ENCODE measurements at places on chromosomes 2 and 18.

- peaks cover 2% of the 10 kb centered on the region for H3K27me3 ChIP-seq
- H3K4me3 ChIP-seq, result no peak overlapping the region
- no peak overlapping the region for H3K27ac ChIP-seq
- no peaks in the 10 kb centered on the region for H3K36me3 ChIP-seq
These were observed 285.8 kb downstream of the C1D start for GRCh38 chr2:67777010-67777409.

DNA sequence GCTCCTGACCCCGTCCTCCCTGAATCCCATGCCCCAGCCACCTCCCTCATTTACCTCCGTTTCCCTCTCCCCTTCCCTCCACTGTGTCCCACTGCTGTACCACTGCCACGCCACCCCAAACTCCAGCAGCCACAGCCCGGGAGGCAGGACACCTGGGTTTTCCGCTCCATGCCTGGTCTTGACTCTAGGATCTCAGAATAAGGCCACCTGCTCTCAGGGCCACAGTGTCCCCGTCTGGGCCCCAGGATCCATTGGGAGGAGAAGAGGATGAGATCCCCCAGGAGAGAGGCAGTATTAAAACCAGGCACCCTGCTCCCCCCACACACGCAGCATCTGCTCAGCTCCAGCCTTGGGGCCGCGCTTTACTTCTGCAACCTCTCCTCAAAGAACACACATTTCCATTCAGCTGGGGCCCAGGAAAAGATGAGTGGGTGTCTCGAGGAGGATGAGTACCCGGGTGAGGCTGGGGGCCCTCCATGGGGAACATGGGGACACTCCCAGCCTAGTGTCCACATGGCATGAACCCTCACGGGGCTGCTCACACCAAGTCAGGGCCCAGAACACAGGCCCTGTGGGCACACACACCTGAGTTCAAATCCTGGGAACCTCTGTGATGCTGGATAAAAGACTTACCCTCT is 32.8 kb upstream of the TNS1 start:
- no peak for DNase-seq
- peaks cover 3% of the 10 kb centered on the region for H3K27me3 ChIP-seq
- peaks cover 5% of the 10 kb centered on the region for H3K4me1 ChIP-seq
- no peaks in the 10 kb centered on the region for H3K36me3 ChIP-seq
- H3K27ac ChIP-seq, result no peak overlapping the region

DNA sequence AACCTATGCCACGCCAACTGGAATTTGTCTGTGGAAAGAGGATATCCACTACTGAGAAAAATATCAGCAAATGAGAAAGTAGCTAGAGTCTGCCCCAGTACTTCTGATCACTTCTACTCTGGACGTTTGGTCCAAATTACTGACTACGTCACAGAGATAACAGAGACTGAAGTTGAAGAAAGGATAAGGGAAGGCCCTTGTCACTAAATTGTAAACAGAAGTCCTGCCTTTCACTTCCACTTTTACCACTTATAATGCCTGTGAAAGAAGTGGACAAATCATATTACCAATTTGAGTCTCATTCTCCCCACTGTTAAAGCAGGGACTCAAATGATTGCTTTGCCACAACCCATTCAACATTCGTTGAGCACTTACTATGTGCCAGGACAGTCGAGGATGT is 173.9 kb upstream of the ERBB4 start:
- no peaks in the 10 kb centered on the region for H3K36me3 ChIP-seq
- no peaks in the 10 kb centered on the region for H3K4me1 ChIP-seq
- no peak overlapping the region for H3K4me3 ChIP-seq
- no peak for DNase-seq
- no peaks in the 10 kb centered on the region for H3K27me3 ChIP-seq

GRCh38 chr18:76055025-76055424 is 440.0 kb downstream of the ZNF516 start:
- H3K36me3 ChIP-seq, result no peaks in the 10 kb centered on the region
- no peak overlapping the region for H3K4me3 ChIP-seq
- no peaks in the 10 kb centered on the region for H3K27me3 ChIP-seq
- no peaks in the 10 kb centered on the region for H3K4me1 ChIP-seq
- no peak overlapping the region for H3K27ac ChIP-seq
- DNase-seq, result no peak

DNA sequence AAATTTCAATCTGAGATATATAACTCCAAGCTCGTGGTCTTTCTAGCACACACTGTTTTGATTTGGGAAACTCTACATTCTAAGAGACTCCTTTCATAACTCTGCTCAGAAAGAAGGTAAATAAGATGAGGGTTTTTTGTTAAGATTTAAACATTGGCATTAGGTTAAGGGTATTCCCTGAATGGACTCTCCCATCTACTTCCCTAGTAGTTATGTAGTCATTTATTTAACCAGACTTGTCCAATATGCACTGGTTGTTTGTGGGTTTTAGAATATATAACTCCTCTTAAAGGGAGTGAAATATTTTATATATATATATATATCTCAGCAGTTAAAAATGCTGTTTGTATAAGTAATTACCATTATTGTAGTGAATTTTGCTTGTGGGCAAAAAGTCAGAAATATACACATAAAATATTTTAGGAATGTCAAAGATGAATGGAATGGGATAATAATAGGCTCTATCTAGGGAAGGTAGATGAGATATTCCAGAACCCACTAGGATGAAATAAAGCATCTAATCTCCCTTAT is 61.5 kb upstream of the WDR75 start:
- H3K27me3 ChIP-seq, result no peaks in the 10 kb centered on the region
- H3K4me1 ChIP-seq, result no peaks in the 10 kb centered on the region
- no peak overlapping the region for H3K4me3 ChIP-seq
- H3K27ac ChIP-seq, result no peak overlapping the region

- DNase-seq, result no peak
- H3K4me3 ChIP-seq, result no peak overlapping the region
- no peak overlapping the region for H3K27ac ChIP-seq
- H3K27me3 ChIP-seq, result no peaks in the 10 kb centered on the region
- H3K36me3 ChIP-seq, result no peaks in the 10 kb centered on the region
These were observed 185.9 kb upstream of the HAAO start for GRCh38 chr2:42978175-42978886.

DNA sequence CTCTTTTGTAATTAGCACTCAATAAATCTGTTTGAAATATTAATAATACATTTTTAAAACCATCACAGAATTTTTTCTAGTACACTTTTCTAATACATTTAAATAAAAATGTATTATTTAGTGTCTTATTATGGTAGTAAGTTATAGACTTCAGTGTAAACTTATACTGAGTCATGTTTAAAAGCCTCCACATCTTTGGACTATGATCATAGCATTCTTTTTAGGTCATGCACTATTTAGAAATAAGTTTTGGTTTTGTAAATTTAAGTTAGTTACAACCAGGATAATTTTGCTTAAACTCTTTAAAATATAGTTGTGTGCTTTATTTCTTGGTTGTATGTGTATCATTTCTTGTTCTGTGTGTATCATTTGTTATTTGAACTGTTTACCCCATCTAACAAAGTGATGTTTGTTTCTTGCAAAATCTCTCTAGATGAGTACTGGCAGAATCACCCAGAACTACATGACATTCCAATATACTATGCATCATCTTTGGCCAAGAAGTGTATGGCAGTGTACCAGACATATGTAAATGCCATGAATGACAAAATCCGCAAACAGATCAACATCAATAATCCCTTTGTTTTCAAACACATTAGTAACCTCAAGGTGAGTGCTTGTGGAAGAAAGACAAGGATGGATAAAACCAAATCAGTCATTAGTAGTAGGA is 16.7 kb downstream of the CPSF3 start:
- H3K4me1 ChIP-seq, result no peaks in the 10 kb centered on the region
- no peak for DNase-seq
- H3K4me3 ChIP-seq, result no peak overlapping the region
- H3K27ac ChIP-seq, result no peak overlapping the region
- peaks cover 54% of the 10 kb centered on the region for H3K36me3 ChIP-seq
- H3K27me3 ChIP-seq, result no peaks in the 10 kb centered on the region

DNA sequence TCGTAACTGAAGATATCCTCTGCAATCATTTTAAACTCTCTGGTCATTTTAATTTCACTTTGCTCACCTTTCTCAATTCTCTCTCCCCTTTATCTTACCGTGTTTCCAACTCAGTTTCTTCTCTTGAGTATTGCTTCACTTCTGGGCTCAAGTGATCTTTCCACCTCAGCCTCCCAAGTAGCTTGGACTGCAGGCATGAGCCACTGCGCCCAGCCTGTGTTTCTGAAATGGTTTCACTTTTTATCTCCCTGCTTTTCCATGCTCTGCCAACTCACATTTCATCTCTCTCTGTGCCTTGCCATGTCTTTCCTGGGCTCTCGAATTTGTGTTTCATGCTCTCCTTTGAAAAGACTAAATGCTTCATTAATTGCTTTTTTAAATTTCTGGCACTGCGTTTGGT is 30.5 kb upstream of the TMEM131 start:
- no peaks in the 10 kb centered on the region for H3K4me1 ChIP-seq
- no peak overlapping the region for H3K27ac ChIP-seq
- H3K36me3 ChIP-seq, result no peaks in the 10 kb centered on the region

- no peaks in the 10 kb centered on the region for H3K4me1 ChIP-seq
- H3K4me3 ChIP-seq, result no peak overlapping the region
- DNase-seq, result no peak
- no peaks in the 10 kb centered on the region for H3K36me3 ChIP-seq
- no peak overlapping the region for H3K27ac ChIP-seq
- H3K27me3 ChIP-seq, result no peaks in the 10 kb centered on the region
These were observed 100.0 kb downstream of the ABCA12 start for GRCh38 chr2:215038421-215038820.

DNA sequence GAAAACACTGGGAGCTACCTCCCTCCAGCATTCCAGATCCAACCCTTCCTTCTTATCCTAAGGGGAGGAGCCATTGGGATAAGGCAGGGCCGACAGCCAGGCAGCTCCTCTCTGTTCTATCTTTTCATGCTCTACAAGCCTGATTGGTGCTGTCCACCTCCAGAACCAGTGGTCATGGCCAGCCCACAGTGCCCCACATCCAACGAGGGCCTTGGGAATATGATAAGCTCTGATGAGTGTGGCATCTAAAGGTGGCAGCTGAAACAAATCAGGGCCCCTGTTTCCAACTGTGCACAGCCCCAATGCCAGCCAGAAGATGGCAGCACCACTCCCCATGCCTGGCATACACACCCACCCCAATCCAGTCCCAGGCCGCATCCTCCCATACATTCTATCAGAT is 329.3 kb downstream of the C1D start:
- H3K4me1 ChIP-seq, result no peaks in the 10 kb centered on the region
- DNase-seq, result no peak
- H3K27me3 ChIP-seq, result no peaks in the 10 kb centered on the region
- no peak overlapping the region for H3K27ac ChIP-seq
- H3K36me3 ChIP-seq, result no peaks in the 10 kb centered on the region

DNA sequence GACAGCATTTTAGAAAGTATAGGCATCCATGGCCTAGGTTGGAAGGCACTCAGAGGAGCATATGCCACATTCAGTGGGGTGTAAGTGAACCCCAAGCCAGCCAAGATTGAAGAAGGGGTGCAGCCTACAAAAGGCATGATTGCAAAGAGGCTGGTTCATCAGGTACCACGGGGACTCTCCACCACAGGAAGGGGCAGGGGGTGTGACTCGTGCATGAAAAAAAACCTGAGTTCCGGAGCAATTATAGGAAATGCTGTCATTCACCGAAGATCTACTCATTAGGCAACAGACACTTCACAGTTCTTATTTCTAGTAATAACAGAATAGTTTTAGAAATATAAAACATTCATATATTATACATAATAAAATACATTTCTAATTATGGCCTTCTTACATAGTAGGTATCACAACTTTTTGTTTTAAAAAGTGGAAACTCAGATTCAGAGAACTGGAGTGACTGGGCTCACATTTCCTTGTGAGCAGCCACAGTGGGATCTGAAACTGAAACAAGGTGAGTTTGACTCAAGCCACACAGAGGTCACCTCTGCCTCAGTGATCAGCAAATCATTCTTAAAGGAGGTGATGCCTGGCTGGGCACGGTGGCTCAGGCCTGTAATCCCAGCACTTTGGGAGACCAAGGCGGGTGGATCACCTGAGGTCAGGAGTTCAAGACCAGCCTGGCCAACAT is 188.4 kb upstream of the GYPC start:
- H3K27ac ChIP-seq, result no peak overlapping the region
- H3K36me3 ChIP-seq, result no peaks in the 10 kb centered on the region
- H3K4me3 ChIP-seq, result no peak overlapping the region
- DNase-seq, result no peak
- no peaks in the 10 kb centered on the region for H3K27me3 ChIP-seq

DNA sequence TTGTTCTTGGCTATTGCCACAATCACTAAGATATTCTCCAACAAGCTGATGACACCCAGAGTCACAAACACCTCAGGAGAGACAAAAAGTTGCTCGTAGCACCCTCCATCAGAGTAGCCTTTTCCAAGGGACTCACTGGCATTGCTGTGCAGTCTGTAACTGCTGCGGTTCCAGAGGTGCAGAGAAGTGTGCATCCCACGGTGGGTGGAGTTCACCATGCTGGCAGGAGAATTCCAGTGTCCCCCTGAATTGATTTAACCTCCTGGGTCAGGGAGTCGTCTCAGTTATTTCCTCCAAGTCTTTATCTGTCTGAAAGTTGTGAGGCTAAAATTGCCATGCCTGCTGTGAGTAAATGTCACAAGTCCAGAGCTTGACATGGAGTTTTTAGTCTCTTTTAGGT is 443 bp downstream of the MC4R start:
- H3K4me1 ChIP-seq, result no peaks in the 10 kb centered on the region
- no peak overlapping the region for H3K27ac ChIP-seq
- no peaks in the 10 kb centered on the region for H3K27me3 ChIP-seq
- DNase-seq, result no peak

GRCh38 chr18:50331691-50332090 is 43.2 kb upstream of the SKA1 start:
- H3K4me3 ChIP-seq, result no peak overlapping the region
- no peaks in the 10 kb centered on the region for H3K36me3 ChIP-seq
- H3K4me1 ChIP-seq, result no peaks in the 10 kb centered on the region
- no peak overlapping the region for H3K27ac ChIP-seq
- no peak for DNase-seq

DNA sequence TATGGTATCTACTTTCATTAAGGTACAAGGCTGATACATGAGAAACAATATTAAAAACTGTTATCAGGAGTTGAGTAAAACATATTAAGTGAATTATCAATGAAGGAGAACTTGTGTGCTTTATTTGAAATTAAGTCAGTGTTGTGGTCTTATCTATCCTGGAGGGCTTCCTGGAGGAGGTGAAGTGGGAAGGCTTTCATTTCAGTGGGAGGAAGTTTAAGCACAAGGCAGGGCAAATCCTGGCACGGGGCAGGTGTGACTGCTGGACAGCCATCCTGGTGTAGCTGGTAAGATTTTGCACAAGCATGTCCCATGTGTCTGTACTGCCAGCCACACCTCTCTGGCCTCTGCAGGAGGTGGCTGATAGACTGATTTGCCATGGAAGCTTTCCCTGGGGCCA is 159.7 kb upstream of the SKOR2 start:
- no peak for DNase-seq
- H3K4me3 ChIP-seq, result no peak overlapping the region
- no peaks in the 10 kb centered on the region for H3K36me3 ChIP-seq
- H3K27ac ChIP-seq, result no peak overlapping the region

GRCh38 chr2:176079831-176080539 is 3.8 kb downstream of the EVX2 start:
- DNase-seq, result no peak
- H3K4me3 ChIP-seq, result no peak overlapping the region
- no peaks in the 10 kb centered on the region for H3K36me3 ChIP-seq
- no peak overlapping the region for H3K27ac ChIP-seq
